Stimulated activated CD8-positive, alpha-beta memory T cell treated with anti-CD3 and anti-CD28 coated beads, Interleukin-2, amount 100 ng/mL, for 48 hours (primary cell): ENCODE measurements at places on chromosomes 5 and 9.

DNA sequence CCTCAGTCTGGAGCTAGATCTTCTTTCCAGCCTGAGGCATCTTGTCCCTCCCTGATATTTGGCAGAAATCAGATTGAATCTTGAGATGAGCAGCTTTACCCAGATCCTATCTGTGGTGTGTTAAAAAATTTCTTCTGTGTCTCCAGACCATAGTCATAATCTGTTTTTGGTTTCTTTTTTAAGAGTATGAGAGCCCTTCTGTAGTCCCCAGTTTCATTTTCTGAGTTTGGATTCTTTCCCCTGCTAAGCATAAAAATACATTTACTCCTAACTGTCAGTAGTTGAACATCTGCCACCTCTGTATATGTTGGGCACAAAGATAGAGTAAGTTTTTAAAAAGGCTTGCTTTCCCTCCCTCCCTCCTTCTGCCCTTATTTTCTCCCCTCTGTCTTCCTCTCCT is 137.7 kb downstream of the CNTLN start:
- DNase-seq = no peak

- no peak for DNase-seq
Observed at GRCh38 chr5:84623019-84623418, 238.3 kb upstream of the EDIL3 start.

DNA sequence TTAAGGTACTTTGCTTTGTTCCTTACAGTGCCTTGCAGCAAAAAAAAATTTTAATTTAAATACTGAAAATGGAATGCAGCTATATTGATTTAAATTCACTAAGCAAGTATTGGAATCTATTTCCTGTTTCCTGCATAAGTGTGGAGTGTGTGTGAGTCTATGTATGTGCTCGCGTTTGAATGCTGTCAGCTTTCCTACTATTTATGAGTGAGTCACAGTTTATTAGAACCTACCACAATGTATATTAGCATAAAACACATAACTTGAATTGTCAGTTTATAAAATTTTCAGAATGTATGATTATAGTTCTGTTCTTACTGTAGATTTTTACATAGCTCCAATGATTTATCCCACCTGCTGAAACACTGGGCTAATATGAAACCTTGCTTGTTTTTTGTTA is 302.1 kb downstream of the NR2F1-AS1 start:
- no peak for DNase-seq

DNA sequence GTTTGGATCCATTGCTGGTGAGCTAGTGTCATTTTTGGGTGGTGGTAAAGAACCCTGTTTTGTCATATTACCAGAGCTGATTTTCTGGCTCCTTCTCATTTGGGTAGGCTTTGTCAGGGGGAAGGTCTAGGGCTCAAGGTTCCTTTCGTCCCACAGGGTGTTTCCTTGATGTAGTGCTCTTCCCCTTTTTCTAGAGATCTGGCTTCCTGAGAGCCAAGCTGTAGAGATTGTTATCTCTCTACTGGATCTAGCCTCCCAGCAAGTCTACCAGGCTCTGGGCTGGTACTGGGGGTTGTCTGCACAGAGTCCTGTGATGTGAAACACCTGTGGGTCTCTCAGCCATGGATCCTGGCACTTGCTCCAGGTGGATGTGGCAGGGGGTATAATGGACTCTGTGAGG is 145.9 kb downstream of the HINT1 start:
- DNase-seq = no peak

DNA sequence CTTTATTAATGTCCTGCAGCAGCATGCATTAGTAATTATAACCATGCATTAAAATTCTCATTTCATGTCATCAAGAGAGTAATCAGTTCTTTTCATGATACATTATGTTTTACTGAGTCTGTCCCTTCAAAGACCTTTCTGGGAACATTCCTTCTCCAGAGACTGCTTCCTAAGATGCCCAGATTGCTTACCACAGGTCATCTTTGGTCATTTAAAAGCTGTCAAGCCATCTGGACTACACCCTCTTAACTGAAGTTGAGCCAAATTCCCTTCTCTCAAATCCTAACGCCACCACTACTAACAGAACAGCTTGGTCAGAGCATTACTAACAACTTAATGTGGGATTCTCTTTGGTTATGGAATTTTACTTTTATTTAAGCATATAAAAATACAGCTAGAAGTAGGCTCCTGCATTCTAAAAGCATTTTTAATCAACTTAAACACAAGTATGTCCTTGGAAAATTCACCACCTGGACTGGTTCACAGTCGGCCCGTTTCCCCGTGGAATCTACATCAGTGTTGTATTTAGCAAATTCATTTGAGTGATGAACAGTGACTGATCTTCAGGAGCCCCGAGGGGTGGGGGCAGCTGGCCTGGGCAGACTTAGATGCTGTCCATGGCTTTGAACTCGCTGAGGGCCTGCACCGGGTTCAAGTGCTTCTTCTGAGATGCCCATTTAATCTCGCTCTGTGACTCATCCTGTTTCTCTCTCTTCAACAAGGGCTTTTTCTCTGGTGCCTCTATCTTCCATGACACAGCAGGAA is 92.8 kb upstream of the CCDC112 start:
- no peak for DNase-seq

DNA sequence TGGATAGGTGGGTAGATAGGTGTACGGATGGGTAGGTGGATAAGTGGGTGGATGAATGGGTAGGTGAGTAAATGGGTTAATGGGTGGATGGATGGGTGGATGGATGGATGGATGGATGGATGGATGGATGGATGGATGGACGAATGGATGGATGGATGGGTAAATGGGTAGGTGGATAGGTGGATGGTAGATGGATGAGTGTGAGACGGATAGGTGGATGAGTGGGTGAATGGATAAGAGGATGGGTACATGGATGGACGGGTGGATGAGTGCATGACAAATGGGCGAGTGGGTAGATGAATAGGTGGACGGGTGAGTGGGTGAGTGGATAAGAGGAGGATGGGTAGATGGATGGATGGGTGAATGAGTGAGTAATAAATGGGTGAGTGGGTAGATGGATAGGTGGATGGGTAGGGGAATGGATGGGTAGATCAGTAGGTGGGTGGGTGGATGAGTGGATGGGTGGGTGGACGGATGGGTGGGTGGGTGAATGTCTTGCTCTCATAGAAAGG is 179.2 kb downstream of the FGF18 start:
- DNase-seq = no peak

DNA sequence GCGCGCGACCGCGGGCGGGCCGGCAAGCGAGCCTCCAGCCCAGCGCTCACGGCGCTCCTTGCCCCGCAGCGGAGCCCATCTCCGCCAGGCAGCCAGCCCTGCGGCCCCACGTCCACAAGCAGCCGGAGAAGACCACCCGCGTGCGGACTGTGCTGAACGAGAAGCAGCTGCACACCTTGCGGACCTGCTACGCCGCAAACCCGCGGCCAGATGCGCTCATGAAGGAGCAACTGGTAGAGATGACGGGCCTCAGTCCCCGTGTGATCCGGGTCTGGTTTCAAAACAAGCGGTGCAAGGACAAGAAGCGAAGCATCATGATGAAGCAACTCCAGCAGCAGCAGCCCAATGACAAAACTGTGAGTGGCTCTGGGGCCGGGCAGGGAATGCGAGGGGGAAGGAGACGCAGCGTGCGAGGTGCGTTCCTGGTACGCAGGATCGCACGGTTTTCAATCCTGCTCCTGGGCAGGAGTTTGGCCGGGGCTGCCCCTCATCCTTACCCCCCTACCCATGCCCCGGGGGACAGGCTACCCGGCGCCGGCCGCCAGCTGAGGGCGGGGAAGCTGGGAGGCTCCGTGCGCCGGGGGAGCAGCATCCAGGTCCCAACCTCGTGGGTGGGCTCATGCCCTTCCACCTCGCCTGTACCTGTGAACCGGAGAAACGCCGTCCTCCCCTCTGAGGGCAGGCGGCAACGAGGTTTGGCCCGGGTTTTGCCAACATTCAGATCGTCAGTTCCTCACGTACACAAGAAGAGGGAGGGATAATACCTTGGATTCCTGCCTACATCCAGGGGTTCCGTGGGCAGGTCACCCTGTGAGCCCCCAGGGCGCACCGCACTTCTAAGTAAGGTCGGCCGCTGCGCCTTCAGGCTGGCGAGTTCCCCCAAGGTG is 6.6 kb downstream of the ISL1 start:
- no peak for DNase-seq

- no peak for DNase-seq
Observed at GRCh38 chr5:96427824-96428223, 5.2 kb downstream of the PCSK1 start.

GRCh38 chr5:176770431-176770830 is 39.9 kb upstream of the UNC5A start:
- DNase-seq = no peak

- DNase-seq = no peak
Observed at GRCh38 chr5:9519537-9519936, 26.3 kb downstream of the SEMA5A start.

GRCh38 chr5:179759581-179760551 is 27.2 kb downstream of the MAML1 start:
- DNase-seq = no peak

DNA sequence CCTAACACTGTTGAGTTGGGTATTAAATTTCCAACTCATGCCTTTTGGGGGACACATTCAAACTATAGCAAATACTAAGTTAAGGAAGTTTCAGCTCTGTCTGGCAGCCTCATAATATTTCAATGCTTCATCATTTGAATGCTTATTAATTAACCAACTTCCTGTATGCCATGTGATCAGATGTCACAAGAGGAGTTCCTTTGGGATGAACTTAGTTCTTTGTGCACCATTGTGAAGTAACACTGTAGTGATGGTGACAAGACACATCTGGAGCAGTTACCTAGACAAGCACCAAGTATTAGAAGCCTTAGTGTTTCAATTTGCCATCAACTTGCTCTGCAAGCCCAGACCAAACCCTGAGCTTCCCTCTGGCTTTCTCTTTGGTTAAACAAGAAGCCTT is 90.7 kb upstream of the IL12B start:
- no peak for DNase-seq

- DNase-seq = no peak
Observed at GRCh38 chr9:115939065-115939765, 214.4 kb upstream of the PAPPA start.

DNA sequence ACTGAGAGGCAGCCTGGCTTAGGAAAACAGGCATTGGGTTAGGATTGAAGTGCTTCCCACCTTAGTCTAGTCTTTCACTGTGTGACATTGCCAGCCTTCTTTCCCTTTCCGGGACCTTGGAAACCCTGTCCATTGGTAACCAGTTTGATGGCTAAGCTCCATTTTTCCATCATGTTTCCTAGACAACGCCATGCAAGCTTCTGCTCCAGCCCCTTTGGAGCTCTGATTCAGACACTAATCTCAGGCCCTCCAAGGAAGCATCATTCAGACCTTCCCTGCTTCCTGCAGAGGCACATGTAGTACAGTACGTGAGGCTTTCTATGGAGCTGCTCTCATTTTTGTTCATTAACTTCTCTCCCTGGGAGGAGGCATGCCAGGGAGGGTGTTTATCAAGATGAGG is 68.5 kb downstream of the GRIA1 start:
- DNase-seq = no peak

- DNase-seq = no peak
Observed at GRCh38 chr5:119743927-119744326, 114.6 kb downstream of the FAM170A start.

- DNase-seq = no peak
Observed at GRCh38 chr9:79080536-79080935, 491.2 kb upstream of the TLE4 start.

GRCh38 chr9:1332156-1332555 is 282.0 kb downstream of the DMRT2 start:
- DNase-seq = no peak

- no peak for DNase-seq
Observed at GRCh38 chr9:116488373-116488772, 198.7 kb upstream of the TRIM32 start.
